ENCODE measurements at places on chromosomes 16 and 17.
A peak's percentile ranks its signal among the peaks of the same experiment; 100 is the strongest.

DNA sequence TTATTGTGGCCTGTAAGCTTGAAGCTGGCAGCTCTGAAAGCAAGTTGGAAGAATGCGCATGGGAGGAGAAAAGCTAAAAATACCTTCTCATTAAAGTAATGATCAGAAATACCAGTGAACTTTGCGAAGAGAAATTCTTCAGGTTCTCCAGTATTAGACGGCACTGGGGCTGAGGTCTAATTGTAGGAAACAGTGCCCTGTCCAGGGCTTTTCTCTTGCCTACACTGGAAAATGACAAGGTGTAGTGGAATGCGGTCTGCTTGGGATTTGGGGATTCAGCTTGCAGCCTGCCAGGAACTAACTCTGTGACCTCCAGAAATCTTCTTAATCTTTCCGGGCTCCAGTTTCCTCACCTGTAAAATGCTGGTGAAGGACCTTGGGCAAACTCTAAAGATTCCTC lies 53.3 kb upstream of the KCNJ16 start:
- ATAC-seq = no peak

GRCh38 chr17:27659683-27660082 lies 28.7 kb downstream of the LGALS9 start:
- no peak for ATAC-seq

DNA sequence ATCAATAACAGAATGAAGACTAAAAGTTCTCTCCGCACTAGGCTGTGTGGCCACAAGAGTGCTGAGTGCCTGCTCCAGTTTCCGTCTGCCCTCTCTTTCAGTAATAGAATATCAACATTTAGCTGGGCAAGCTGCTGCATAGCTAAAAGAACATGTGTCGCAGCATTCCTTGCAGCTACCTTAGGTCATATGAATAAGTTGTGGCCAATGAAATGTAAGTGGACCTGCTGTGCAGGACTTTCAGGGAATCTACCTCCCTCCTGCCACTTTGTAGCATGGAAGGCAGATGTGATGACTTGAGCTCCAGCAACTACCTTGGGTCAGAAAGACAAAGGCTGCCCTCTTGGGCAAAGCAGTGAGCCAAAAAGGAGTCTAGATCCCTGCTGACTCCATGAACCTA lies 25.4 kb downstream of the SLC39A11 start:
- ATAC-seq = no peak

DNA sequence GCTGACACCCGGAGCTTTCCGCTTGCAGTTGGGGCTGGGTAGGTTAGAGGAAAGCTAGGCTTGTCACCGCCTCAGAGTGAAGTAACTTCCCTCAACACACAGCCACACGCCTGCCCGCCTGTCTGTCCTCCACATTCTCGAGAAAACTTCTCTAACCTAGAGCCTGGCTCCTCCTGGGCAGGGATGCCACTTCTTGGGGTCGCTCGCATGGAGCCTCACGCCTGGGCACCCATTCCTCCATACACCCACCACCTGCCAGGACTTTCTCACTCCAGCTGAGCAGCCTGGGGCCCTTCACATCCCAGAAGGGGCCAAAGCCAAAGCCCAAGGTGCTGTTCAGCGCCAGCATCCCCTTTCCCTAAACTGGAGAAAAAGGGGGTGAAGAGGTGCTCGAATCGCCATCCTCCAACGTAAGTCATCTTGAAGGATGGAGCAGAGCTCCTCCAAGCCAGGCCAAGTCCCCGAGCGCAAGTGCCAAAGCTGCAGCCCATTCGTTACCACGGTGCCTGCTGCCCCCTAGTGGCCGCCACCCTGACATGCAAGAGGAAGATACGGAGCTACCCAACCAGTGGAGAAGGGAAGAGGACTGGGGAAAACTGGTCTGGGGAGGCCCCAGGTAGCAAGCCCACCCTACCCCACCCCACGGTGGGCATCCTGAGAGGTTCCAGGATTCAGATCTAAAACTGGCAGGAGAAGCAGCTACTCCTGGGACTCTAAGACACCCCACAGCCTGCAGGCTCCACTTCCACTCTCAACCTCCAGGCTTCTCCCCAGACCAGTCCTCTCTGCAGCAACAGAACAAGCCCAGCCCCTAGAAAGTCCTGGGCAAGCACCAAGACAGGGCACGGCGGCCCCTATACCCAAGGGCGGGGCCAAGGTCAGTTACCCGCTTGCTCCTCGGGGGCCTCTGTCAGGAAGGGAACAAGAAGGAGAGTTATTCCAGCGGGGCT lies 63.1 kb downstream of the MYO18A start:
- no peak for ATAC-seq

DNA sequence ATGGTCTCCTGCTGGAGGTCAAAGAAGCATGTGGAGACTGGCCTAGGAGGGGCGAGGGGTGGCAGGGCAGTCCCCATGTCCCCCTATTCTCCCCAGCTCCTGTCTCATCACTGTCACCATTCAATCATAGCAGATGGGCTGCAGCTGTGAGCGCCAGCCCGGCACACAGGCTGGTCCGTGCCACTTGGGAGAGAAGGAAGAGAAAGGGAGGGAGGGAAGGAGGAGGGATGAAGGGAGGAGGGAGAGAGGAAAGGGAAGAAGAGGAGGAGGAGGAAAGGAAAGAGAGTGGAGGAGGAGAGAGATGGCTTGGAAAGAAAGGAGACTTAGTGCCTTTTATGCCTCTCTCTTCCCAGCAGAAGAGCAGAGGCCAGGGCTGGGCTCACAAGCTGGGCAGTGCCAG lies 12.4 kb downstream of the NEUROD2 start:
- no peak for ATAC-seq

- ATAC-seq = peak; percentile 82
Measured at GRCh38 chr17:78337244-78338109, 22.4 kb downstream of the SOCS3 start.

DNA sequence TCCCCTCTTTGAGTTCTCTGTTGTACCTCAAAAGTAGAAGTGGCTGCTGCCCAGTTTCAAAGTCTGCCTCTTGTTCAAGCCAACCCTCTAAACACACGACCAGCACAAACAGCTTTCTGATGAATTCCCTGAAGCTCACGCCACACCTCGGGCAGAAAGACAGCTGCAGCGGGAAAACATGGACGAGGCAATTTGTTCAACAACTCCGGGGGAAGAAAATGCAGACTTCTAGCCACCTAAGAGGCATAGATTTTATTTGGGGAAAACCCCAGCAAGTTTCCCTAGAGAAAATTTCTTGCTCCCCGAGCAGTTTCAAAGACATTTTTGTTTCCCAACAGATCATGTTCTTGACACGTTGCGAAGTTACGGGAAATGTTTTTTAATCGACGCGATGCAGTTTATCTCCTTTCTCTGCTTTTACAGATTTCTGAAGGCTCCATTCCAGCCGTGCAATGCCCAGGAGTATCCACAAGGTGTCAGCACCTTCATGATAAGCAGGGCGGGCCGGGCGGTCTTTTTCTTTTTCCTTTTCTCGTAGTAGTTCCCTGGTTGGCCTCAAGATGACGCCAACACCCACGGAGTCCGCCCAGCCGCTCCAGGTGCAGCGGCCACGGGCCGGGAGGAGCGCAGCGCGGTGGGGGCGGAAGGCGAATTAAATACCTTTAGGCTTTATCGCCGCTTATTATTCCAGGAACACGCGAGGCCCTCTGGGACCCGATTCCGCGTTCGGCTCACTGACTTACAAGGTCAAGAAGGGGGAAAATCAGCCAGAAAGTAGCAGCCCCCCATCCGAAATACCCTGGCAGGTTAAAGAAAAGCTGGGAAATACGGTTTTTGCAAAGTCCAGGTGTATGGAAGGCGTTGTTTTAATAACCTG lies 2.9 kb upstream of the FOXC2 start:
- peak; percentile 85 for ATAC-seq

All from stimulated activated memory B cell treated with anti-CD40 and anti-IgM and Interleukin-4, amounts not matched to agents 10 μg/mL and 1 μg/mL and 100 μg/mL, for 72 hours (primary cell).